ENCODE measurements at places on chromosomes 1 and 21.

- DNase-seq, result no peak
Observed at GRCh38 chr1:162020150-162020549, 3.5 kb downstream of the OLFML2B start.

DNA sequence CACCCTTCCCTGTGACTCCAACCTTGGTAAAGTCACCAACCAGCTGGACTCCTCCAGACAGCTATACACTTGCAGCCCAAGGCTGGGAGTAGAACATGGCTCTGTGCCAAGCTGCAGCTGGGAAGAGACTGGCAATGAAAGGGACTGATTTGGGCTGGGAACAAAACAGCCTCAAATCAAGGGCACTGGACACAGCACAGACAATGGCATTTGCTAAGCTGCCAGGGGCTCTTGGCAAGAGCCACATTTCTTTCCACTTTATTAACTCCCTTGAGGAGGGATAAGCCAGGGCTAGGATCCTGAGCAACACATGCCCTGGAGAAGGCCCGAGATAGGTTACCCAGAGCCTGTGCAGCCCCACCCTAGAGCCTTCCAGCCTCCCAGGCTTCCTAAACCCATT, 12.0 kb downstream of the SYT11 start:
- peak; percentile 95 for DNase-seq

DNA sequence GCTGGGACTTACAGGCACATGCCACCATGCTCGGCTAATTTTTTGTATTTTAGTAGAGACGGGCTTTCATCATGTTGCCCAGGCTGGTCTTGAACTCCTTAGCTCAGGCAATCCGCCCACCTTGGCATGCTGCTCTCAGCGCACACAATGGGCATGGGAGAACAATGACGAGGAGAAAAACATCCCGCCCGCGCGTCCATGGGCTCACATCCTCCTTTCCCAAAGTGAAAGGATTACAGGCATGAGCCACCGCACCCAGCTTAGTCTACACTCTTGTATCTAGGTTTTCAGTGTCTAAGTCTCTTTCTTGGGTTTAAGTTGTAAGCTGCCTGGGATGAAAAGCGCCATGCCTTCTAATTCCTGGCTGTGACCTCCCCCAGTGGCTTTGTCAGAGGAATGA, 37.9 kb downstream of the CDK18 start:
- DNase-seq, result no peak

- no peak for DNase-seq
Observed at GRCh38 chr1:180603223-180603849, 28.5 kb upstream of the XPR1 start.

GRCh38 chr1:70495370-70495769, 84.3 kb downstream of the CTH start:
- DNase-seq, result no peak

- no peak for DNase-seq
Observed at GRCh38 chr1:108679586-108680213, 12.4 kb upstream of the PRPF38B start.

- DNase-seq, result no peak
Observed at GRCh38 chr1:210280221-210280620, 47.6 kb downstream of the SERTAD4 start.

GRCh38 chr1:4421986-4422385, 232.4 kb upstream of the AJAP1 start:
- DNase-seq, result no peak

- no peak for DNase-seq
Observed at GRCh38 chr1:117584181-117584580, 21.7 kb upstream of the TENT5C start.

DNA sequence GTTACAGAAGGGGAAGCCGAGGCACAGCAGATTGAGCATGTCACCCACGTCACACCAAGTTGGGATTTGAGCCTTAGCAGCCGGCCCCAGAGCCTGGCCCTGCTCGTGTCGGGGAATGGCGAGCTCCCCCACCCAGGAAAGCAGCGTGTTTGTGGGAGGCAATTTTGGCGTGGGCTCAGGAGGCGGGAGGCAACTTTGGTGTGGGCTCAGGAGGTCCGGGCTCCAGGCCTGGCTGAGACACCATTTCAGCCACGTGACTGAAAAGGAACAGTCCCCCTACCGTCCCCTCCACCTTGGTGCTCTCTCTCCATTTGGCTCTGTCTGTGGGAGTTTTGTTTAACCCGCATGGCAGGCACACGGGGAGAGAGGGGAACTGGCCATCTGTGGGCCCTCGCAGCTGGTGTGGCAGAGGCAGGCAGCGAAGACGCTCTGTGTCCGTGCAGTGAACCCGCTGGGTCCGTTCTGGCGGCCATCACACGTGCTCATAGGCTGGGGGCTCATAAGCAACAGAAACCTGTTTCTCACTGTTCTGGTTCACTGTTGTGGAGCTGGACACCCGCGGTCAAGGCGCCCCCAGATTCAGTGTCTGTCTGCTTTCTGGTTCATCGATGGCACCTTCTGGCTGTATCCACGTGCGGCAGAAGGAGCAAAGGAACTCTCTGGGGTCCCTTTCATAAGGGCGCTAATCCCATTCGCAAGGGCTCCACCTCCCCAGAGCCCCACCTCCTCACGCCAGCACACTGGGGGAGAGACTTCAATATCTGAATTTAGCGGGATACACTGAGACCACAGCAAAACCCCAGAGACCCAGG, 110.2 kb downstream of the CRYAA start:
- no peak for DNase-seq

- DNase-seq, result no peak
Observed at GRCh38 chr1:57678138-57678537, 254.3 kb upstream of the DAB1 start.

GRCh38 chr1:207336559-207337467, 15.3 kb downstream of the CD55 start:
- DNase-seq, result no peak

DNA sequence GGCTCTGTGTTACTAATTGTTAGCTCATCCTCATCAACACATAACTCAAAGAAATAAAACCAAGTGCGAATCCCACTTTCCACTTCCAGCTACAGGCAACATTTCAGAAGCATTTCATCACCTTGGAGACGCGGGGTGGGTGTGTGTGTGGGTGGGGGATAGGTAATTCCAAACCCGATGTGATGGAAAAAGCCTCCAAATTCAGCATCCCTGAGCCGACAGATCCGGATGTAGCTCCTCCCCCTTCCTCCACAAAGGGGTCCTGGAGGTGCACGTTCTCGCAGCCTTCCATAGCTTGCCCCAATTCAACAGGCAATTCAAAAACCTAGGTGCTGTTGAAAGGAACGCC, 486 bp downstream of the HSPA13 start:
- DNase-seq, result no peak

GRCh38 chr1:43443197-43443946, 10.4 kb downstream of the HYI start:
- DNase-seq, result no peak

DNA sequence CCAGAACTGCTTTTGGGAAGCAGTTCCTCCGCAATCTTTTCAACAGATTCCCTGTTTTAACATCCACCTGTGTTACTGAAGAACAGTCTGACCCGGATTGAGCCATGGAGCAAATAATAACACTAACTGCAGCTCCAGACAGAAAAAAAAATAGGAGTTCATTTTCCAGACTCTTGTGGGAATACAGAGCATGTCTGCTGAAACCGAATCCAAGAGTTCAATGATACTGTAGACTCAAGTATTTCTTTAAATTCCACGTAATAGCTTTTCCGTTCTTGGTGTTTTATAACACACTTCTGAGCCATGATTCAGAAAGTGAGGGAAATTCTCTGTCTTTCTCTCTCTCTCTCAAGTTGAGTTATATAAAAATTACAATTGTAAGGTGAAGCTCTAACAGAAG, 60.6 kb downstream of the DDAH1 start:
- no peak for DNase-seq

GRCh38 chr1:3910857-3911845, 11.1 kb upstream of the C1orf174 start:
- no peak for DNase-seq

- no peak for DNase-seq
Observed at GRCh38 chr1:22615886-22616285, 20.5 kb upstream of the C1QA start.

- no peak for DNase-seq
Observed at GRCh38 chr1:231252336-231252735, 11.3 kb downstream of the GNPAT start.

- no peak for DNase-seq
Observed at GRCh38 chr21:41164052-41164451, 3.9 kb upstream of the BACE2 start.

- DNase-seq, result no peak
Observed at GRCh38 chr1:118210051-118210722, 25.2 kb upstream of the SPAG17 start.

- DNase-seq, result no peak
Observed at GRCh38 chr1:154304664-154305337, 16.1 kb upstream of the AQP10 start.

DNA sequence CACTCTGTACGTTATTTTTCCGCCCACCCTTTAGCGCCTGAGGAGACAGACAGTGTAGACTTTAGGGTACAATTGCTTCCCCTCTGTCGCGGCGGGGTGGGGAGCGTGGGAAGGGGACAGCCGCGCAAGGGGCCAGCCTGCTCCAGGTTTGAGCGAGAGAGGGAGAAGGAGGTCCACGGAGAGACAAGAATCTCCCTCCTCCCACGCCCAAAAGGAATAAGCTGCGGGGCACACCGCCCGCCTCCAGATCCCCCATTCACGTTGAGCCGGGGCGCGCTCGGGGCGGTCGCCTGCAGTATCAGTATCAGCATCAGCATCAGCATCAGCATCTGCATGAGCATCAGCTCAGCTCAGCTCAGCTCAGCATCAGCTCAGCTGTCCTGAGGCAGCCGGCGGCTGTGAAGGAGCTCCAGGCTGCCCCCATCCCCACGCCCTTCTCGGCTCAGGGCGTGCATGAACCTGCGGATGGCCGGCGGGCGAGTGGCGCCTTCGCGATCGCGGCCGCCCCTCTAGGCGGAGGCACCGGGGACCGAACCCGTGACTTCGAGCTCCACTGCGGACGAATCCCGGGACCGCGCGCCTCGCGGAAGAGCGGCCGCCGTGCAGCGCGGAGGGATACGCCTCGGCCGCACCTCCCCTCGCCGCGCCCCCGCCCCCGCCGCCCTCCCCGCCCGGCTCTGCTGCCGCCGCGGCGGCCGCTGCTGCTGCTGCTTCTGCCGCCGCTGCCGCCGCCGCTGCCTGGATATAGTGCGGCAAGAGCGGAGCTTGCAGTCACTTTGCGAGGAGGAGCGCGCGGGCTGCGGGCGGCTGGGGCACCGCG, at the start of gene NCAM2:
Gene NCAM2, plus strand, starts transcription at position 774 of the 820 bp plus-strand sequence.
- peak; percentile 72 for DNase-seq
